ENCODE measurements at places on chromosomes 7 and 10. TPM values are rescaled to one million over a fixed set of nuclear protein-coding genes. Genes with fewer than 3 reads are reported as not detected.
A peak's percentile ranks its signal among the peaks of the same experiment; 100 is the strongest.

- DNase-seq, result no peak
Measured at GRCh38 chr7:45001138-45001694, 1.2 kb downstream of the CCM2 start.

DNA sequence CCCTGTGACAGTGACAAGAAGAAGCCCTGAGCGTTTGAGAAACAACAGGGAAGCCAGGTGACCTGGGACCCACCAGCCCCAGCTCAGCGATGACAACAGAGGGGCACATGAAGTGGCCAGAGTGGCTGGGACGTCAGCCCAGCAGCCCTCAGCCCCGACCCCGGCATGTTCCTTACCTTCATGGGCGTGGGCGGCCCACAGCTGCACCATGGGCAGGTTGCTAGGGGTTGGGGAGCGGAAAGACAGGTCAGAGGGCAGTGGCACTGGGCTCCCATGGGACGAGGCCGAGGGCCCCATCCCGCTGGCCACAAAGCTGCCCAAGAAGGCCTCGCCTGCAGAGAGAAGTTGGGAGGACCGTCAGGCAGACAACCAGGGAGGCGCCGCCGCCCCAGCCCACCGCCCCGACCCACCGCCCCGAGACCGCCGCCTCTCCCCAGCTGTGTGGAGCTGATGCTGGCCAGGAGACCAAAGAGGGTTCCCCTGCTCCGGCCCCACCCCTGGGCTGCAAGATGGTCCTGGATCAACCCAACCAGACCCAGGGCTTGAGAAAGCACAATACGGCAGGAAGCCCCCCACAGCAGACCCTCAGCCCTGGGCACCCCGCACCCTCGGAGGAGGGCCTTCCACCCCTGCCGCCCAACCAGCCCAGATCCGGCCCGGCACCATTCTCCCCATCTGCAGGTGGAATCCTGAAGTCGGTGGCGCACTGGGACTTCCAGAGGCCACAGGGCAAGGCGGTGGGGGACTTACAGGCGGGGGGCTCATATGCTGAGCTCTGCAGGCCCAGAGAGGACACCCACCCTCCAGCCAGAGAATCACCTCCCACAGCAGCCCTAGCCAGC, 29.1 kb downstream of the TNRC18 start:
- no peak for DNase-seq

GRCh38 chr7:50262916-50263690, 41.4 kb upstream of the IKZF1 start:
- no peak for DNase-seq

DNA sequence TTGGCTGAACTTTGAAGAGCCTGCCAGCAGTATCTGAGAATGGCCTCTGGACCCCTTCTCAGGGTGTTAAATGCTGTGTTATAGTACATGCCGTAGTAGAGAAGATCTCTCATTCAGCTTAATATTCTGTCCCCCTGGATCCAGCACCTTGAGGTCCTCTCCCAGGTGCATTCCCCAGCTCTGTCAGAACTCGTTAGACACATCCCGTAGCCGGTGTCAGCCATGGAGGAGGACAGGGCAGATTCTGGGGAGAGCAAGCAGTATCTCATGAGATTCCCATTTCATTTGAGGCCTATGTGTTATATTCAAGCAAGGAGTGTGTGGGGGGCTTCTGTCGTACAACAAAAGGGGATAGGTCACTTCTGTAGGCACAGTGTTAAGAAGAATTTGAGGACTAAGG, 34.8 kb downstream of the NACAD start:
- no peak for DNase-seq

- no peak for DNase-seq
Measured at GRCh38 chr7:129886818-129887186, 66.0 kb downstream of the UBE2H start.

- DNase-seq, result no peak
Measured at GRCh38 chr10:26717476-26717875, 20.0 kb downstream of the PDSS1 start.

DNA sequence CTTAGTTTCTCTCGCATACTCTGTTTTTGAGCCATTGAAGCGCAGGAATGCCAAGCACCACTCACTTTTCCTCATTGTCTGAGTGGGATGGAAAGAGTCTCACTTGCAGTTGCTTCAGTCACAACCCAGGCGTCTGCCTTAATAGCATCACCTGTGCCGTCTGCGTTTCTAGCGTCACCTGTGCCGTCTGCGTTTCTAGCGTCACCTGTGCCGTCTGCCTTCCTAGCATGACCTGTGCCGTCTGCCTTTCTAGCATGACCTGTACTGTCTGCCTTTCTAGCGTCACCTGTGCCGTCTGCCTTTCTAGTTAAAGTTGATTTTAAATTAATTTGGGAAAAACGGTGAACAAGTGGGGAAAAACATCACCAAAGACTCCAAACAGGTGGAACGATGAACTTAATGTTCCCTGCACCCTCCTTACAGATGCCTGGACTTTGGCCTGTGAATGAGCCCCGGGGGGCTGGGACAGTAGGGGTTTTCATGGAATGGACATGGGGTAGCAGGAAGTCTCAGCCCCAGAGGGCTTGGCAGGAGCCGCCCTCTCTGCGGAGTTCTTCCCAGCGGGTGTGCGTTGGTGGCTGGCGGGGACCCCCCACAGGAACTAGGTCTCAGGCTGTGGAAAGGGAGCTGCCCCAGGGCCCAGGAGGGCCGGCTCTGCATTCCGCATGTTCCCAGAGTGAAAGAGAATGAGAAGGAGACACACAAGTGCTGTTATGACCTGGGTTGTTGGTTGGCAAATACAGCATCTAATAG, 3.5 kb downstream of the ZNF511 start:
- no peak for DNase-seq

DNA sequence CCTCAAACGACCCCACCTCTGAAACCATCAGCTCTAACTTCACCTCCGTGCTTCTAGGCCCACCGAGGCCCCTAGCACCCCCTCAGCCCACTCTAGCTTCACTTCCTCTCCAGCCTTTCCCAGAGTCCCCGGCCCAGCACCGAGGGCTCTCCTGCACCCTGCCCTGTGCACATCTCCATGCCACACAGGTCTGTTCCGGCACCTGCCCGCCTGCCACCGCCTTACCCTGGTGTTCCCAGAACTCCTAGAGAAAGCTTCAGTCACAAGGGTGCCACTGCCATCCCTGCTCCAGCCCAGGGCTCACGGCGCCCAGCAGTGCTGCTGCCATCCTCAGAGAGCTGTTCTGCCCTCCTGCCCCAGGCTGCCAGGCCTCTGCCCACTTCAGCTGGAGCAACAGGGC, 61.3 kb upstream of the INSIG1 start:
- no peak for DNase-seq

- no peak for DNase-seq
Measured at GRCh38 chr10:68574051-68574450, 13.9 kb downstream of the TET1 start.

- no peak for DNase-seq
Measured at GRCh38 chr10:95840121-95840520, 67.7 kb upstream of the CC2D2B start.

GRCh38 chr7:155405399-155406318, 52.3 kb upstream of the EN2 start:
- DNase-seq, result peak; percentile 10

DNA sequence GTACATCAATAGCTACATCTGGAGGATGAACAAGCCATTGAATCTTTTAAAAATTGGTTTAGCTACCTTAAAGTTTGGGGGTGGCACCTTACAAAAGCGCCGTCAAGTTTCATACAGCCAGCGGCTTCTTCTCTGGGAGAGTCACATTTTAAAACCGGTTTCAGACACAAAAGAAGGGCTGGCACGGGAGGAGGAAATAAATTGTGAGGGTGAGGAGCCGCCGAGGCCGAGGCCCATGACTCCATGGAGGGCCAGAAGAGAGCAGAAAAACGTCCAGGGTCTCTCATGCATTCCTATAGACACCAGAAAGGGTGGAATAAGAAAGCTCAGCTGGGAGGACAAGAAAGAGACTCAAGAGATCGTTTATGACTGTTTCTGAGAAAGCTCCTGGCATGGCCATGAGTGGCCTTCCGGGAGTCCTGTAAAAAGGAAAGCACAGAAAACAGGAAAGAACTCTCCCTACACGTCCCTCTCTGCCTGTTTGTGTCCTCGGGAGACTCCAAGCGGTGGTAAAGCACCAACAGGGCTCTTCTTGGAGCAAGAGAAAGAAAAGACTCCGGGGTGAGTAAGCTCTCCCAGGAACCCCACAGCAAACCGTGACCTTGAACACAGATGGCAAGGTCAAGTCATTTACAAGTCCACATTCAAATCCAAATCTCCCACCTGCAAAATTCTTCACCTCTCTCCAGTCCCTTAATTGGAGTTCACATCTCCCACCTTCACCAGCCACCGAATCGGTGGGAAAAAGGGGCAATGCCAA, 1.8 kb downstream of the FRAT2 start:
- DNase-seq, result peak; percentile 73

DNA sequence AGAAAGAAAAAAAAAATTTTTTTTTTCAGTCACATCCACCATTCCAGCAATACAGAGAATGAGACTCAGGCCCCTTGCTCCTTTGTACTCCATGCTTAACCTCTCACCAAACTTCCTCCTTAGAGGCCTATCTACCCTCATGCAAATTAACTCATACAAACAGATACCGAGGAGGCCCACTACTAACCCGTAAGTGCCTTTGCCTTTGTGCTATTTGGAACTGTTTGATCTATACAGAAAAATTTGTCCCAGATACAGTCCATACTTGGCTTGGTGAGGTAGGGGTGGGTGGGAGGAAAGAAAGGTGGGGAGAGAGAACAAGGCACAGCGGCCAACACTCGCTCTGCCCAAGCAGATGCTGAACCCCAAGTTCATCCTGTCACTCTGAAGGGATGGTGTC, 87.8 kb upstream of the DUSP5 start:
- DNase-seq, result no peak

GRCh38 chr7:10474048-10474447, 499.6 kb upstream of the PHF14 start:
- no peak for DNase-seq

DNA sequence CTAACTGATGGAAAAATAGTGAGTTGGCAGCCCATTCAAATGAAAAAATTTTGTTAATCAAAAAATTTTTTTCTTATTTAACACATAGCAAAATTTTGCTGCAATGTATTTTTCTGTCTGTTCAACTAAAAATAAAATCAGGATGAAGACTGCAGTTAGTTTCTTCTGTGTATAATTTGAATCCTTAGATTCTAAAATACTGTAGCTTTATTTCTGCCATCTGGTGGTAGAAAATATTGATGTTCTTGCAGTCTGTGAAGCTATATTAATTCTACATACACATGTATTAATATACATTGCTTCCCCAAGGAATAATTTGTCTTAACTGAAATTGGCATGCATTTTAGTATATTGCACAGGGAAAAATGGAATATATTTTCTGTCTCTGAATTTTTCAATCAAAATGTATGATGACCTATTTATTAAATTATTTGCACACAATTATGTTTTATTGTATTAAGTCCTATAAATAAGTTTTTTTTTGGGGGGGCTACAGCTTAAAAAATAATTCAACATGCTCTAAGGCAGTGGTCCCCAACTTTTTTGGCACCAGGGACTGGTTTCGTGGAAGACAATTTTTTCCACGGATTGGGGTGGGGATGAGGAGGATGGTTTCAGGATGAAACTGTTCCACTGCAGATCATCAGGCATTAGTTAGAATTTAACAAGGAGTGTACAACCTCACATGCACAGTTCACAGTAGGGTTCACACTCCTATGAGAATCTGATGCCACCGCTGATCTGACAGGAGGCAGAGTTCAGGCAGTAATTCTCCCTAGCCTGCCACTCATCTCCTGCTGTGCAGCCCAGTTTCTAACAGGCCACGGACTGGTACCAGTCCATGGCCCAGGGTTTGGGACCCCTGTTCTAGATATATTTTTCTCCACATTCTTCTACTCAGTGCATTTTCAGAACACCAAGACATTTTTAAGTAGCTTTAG, 119.4 kb downstream of the GNAT3 start:
- DNase-seq, result peak; percentile 25

DNA sequence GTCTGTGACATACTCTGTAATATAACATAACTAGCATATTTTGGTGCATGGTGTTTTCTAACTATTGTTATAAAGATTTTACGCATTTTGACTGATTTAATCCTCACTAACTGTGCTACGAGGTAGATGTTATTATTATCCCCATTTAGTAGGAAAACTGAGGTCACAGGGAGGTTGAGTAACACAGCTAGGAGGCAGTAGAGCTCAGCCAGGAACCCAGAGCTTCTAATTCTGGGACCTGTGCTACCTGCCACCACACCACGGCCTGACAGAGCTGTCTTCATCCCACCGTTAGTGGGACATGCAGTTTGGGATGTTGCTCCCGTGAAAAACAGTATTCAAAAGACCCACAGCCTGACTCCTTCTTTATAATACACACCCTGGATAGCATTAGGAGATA, 962.5 kb downstream of the CNTNAP2 start:
- no peak for DNase-seq

DNA sequence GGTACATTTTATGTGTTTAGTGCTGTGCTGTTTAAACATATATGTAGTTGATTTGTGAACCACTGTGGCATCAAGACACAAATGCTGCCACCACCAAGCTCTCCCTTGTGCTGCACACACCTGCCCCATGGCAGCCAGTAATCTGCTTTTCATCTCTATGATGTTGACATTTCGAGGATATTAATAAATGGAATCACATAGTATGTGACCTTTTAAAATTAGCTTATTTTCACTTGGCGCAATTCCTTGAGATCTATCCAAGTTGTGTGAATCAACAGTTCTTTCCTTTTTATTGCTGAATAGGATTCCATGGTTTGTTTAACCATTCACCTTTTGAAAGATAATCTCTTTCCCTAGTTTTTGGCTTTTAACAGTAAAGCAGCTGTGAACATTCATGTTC, 73.1 kb downstream of the BMPR1A start:
- no peak for DNase-seq

- no peak for DNase-seq
Measured at GRCh38 chr10:49113741-49114141, 1.6 kb downstream of the VSTM4 start.

DNA sequence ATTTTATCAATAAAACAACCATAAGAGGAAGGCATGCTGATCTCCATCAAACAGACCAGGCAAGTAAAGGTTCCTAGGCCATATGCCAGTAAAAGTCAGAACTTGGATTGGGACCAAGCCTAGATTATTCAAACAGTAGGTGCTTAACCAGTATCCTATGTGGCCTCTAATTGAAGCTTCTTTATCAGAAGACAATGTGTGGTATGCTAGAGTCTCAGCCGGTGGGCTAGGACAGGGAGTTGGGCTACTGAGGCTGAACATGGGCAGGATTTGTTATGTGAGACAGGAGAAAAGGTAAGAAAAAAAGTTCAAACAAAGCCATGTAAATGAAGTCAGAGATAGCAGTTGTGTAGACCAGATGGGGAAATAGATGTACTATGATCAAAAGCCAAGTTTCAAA, 413.7 kb upstream of the GHITM start:
- no peak for DNase-seq

Gene FAM237B
- not detected for total RNA-seq

Gene CALHM1
- not detected for total RNA-seq

Gene GPR85
- 0.32 TPM for total RNA-seq

Gene CRYGN
- total RNA-seq, result 1.3 TPM

Gene HSPA14
- total RNA-seq, result 14.2 TPM

Gene UCN3
- total RNA-seq, result not detected

Gene CCDC7
- total RNA-seq, result 2.8 TPM
